ENCODE measurements at places on chromosomes 4 and X.

DNA sequence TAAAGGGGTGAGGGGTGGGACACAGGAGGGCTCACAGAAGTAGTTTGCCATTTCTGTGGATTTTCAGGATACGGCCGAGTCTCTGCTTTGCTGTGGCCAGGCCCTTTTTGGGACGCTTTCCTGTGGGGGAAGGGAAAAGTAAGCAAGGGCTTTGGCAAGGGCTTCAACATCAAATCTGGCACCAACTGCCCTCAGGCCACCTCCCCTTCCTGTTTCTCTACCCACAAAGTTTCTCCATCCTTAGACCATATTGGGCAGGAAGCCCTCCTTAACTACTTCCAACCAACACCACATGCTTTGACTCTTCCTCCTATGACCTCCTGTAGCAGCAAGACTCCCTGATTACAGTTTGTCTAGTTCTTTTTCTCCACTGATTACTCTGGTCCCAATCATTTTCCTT lies 105.1 kb downstream of the PHF8 start:
- no peak for DNase-seq

- no peak for DNase-seq
Measured at GRCh38 chrX:131544218-131544617, 344 bp downstream of the OR13H1 start.

DNA sequence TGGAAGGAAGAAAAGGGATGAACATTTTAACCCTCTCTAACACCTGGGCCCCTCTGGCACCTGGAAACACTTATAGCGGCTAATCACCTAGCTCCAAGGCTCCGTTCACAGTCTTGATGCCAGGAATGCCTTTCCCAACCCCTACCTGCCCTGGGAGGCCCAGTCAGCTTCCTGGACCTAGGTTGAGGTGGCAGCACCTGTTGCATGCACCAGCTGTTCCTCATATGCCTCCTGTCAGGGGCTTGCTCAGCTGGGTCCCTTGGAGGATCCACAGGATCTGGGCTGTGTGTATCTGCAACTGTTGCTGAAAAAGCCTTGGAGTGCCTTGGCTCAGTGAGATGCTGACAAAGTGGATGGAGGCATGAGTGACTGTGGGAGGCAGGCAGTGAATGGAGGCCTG lies 4.4 kb downstream of the CFP start:
- DNase-seq: no peak

DNA sequence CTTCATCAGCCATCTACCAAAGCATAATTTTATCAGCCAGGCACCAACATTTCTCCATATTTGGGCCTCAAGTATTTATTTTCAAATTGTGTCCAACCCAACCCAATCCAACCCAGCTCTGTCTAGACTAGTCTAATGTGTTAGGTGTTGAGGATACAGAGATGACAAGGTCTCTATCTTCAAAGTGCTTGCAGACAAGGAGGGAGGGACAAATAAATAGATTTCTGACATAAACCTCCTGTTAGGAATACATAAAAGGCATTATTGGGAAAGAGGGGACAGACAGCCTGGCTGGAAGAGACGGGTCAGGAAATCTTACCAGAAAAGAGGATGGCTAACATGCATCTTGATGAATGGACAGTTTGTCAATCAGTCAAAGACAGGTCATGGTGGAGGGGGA lies 115.4 kb upstream of the RPS6KA3 start:
- no peak for DNase-seq

GRCh38 chr4:55340266-55340665 lies 5.8 kb upstream of the SRD5A3 start:
- DNase-seq: no peak

GRCh38 chr4:147760176-147760575 lies 28.3 kb downstream of the ARHGAP10 start:
- DNase-seq: peak; percentile 53

- DNase-seq: no peak
Measured at GRCh38 chr4:83454686-83455085, 937 bp downstream of the HELQ start.

DNA sequence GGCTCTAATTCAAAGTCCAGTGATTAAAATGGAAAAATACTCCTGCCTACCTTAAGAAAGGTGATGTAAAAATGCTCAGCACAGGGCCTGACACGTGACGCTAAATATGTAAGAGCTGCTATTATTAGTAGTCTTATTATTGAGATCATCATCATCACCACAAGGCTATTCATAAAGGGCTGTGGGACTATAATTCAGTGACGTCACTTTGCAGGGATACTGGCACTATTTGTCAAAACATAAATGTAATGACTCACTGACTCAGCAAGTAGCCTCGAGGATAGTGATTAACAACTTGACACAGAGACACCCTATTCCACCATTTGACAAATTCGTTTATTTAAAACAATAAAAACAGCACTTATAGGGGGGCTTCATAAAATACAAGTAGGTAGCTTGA lies 258.9 kb downstream of the SPANXN1 start:
- DNase-seq: no peak

- no peak for DNase-seq
Measured at GRCh38 chrX:56932653-56933339, 62.5 kb downstream of the SPIN3 start.

- DNase-seq: no peak
Measured at GRCh38 chr4:170114636-170115035, 24.9 kb upstream of the AADAT start.

DNA sequence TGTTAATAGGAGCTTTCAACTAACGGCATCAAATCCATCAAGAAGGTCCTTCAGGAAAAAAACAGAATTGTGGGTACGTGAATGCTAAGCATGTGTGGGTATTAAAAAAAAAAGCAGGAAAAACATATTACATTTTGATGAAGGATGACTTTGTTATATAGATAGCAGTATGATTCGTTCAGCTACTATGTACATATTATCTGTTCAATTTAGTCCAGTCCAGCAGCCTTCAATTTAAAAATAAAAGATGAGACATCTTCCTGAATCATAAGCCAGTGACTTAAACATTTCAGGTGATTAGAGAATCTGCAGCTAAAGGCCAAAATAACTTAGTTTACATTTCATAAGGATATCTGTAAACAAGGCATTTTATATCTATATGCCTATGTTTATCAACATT lies 63.4 kb downstream of the LCORL start:
- no peak for DNase-seq

DNA sequence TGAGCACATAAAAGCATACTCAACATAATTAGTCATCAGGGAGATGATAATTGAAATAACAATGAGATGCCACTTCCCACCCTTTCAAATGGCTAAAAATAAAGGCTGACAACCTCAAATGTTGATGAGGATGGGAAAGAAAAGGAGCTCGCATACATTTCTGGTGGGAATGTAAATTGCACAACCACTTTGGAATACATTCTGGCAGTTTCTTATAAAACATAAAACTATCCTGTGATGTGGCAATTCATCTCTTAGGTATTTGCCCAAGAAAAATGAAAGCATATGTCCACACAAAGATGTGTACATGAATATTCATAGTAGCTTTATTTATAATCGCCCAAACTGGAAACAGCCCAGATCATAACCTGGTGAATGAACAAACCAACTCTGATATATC lies 687 bp upstream of the ZNF275 start:
- no peak for DNase-seq

- no peak for DNase-seq
Measured at GRCh38 chrX:15617111-15617510, 16.4 kb upstream of the ACE2 start.

GRCh38 chr4:22794732-22795131 lies 102.0 kb downstream of the GBA3 start:
- no peak for DNase-seq

- no peak for DNase-seq
Measured at GRCh38 chr4:185997296-185997695, 71.7 kb upstream of the TLR3 start.

- DNase-seq: no peak
Measured at GRCh38 chr4:119237642-119238041, 25.1 kb downstream of the USP53 start.

DNA sequence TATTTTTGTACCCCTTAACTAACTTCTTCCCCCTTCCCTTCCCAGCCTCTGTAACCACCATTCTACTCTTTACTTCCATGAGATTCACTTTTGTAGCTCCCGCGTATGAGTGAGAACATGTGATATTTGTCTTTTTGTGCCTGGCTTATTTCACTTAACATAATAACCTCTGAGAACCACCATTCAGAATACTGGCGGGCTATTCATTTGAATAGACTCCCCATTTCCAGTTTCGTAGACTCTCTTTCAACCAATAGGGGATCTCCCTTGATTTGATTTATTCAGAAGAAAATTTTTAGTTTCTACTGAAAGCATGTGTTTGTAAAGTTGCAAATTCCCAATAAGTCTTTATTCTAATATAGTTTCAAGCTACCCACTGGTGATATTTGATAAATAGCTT lies 117.2 kb downstream of the GATB start:
- DNase-seq: no peak

- DNase-seq: no peak
Measured at GRCh38 chr4:151669990-151670389, 90.8 kb downstream of the GATB start.

- DNase-seq: no peak
Measured at GRCh38 chr4:84433633-84434222, 65.4 kb downstream of the NKX6-1 start.

DNA sequence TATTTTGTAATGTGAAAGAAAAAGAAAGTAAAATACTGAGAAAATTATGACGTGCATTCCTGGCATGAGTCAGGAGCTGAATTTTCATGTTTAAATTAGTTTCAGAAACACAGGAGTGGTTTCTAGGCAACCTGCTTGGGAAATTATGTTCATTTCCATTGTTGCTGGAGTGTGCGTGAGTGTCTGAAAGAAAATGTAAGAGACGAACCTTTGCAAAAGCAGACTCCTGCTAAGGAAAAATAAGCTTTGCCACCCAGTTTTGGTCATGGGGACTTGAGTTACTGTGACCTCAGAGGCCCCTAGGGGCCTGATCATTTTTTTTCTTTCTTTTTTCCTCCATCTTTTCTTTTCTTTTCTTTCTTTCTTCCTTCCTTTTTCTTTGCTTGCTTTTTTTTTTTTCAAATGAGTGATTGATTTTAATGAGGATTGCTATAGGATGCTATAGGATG lies 18.8 kb upstream of the CHRNA9 start:
- no peak for DNase-seq

DNA sequence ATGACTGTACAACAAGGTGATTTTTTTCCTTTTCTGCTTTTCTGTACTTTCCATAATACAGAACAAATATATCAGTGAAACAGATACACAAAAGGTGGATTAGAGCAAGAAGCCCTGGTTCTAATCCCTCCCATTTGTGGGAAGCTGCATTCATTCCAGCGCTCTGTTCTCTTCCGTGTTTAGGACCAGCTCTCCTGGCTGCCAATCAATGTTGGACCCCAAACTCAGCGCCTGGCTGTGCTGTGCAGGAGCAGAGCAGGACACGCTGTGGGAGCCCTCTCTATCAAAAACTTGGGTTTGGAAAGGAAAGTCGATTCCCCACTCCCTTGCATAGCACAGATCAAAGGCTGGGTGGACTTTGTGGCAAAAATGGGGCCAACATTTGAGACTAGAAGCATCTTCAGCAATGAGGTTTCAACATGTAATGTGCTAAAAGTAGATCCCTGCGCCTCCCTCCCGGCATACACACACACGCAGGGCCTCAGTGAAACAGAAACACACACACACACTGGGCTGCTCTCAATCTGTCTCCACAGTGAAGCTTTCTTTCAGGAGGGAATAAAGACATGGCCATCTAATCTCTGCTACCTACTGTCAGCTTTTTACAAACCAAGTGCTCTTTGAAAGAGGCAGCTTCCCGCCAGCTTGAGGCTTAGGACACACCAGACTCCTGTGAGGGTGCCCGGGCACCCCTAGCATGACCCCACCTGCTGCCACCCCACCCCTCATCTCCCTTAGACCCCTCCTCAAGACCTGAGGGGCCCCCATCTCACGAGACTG lies 12.2 kb downstream of the WDR1 start:
- DNase-seq: no peak

DNA sequence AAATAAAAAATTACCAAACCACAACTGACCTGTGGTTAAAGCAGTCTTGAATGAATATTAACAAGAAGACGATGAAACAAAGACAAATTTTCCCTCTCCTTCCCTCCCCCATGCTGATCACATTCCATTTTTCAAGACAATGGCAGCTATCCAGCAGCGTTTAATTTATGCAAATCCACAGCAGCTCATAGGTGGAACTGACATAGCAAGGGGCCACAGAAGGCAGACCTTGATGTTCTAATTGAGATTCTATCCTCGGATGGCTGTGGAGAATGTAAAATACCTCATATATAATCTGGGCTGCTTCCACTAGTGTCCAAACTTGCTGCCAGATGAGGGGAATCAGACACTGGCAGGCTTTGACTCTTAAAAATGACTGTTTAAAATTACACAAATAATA lies 211.5 kb downstream of the CHRDL1 start:
- DNase-seq: no peak

- DNase-seq: no peak
Measured at GRCh38 chrX:58051346-58051745, 141.1 kb upstream of the ZXDA start.

DNA sequence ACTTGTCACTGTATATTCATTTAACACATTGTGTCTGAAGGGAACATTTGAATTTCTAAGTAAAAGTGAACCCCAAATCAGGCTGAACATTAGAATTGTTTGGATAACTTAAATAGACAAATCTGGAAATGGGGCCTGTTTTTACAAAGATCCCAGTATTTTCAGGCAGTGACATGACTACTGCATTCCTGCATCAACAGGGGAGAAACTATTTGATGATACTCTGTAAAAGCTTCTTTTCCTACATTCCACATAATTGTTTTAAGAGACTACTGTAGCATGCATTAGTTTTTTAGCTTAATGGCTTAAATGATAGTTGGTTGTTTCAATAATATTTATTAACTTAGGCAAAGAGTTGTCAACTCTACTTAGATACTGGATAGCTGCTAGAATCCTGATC lies 127.0 kb downstream of the PDS5A start:
- no peak for DNase-seq

DNA sequence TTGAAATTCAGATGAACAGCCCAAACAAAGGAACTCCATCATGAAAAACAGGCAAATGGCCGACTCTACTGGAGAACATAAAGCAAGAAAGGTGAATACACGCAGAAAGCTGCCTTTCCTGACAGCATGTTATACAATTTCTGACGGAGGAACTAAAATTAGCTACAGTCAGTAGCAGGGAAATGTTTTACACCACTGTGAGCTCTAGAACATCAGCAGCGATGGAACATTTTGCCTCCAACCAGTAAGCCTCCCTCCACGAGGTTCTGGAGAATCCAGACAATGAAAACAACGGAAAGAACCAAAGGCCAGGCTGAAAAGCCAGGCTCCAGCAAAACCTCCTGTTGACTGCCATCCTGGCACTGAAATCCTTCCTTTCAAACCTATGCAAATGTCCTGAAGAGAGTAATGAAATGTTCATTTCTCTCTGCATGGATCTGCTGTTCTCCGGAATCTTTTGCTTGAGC lies 78.9 kb downstream of the IRF2 start:
- no peak for DNase-seq

DNA sequence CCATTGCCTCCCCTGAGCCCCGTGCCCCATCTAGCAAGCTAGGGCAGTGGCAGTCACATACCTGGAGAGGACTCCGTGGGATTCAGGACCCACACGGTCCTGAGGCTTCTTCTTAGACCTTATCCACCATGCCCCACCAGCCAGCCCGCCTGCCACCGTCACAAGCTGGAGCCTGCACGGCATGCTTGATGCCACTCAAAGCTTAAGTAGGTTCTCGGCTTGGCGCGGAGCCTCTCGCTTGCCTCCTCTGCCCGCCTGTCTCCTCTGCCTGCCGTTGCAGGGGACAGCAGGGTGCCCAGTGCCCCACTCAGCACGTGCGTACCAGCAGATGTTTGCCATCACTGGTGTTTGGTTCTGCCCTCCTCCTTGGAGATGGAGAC lies 14.1 kb downstream of the PSAPL1 start:
- DNase-seq: peak; percentile 27
